Gastrocnemius medialis (tissue), 4 donors: ENCODE measurements at places on chromosomes 1 and 21. TPM values are rescaled to one million over a fixed set of nuclear protein-coding genes. Genes with fewer than 3 reads are reported as not detected.

DNA sequence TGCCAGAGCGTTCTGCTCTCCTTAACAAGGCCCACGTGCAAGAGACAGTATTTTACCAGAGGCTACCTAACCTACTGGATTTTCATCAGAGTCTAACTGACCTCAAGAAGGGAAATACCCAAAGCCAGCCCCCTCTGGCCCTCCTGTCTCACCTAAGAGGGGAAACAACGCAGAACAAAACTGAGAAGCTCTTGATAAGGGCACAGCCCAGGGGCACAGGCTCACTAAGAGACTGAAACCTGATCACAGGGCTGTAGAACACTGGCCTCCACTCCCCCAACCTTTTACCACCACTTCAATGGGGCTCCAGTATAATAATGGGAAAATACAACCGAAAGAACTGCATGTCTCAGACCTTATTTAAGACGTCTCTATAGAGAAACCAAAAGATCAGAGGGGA is 449.5 kb upstream of the CAMK1G start:
- H3K27me3 ChIP-seq, result no peaks in the 10 kb centered on the region
- no peak for DNase-seq
- H3K4me3 ChIP-seq, result no peak overlapping the region
- H3K27ac ChIP-seq, result no peak overlapping the region

DNA sequence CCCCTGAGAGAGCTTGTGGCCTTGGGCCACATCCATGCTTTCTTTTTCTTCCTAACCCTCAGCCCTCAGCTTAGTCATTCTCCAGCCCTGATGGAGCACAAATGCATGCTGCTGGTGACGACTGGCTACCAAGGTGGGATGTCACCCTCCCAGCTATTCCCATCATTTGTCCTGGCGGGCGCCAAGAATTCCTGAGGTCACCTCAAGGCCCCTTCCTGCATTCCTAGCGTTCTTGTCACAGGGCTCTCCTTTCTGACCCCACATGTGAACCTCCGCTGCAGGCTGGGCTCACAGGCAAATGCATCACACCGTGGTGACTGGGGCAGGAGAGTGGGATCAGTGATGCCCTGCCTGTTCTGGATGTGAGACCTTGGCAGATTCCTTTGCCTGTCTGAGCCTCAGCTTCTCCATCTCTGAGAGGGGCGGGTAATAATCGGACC is 53.4 kb upstream of the IFFO2 start:
- H3K27ac ChIP-seq, result no peak overlapping the region
- H3K36me3 ChIP-seq, result no peaks in the 10 kb centered on the region
- no peaks in the 10 kb centered on the region for H3K4me1 ChIP-seq
- DNase-seq, result no peak
- no peak overlapping the region for H3K4me3 ChIP-seq

GRCh38 chr1:118970451-118970850 is 17.7 kb downstream of the TBX15 start:
- no peaks in the 10 kb centered on the region for H3K27me3 ChIP-seq
- DNase-seq, result no peak
- no peaks in the 10 kb centered on the region for H3K36me3 ChIP-seq
- peaks cover 99% of the 10 kb centered on the region for H3K4me1 ChIP-seq

DNA sequence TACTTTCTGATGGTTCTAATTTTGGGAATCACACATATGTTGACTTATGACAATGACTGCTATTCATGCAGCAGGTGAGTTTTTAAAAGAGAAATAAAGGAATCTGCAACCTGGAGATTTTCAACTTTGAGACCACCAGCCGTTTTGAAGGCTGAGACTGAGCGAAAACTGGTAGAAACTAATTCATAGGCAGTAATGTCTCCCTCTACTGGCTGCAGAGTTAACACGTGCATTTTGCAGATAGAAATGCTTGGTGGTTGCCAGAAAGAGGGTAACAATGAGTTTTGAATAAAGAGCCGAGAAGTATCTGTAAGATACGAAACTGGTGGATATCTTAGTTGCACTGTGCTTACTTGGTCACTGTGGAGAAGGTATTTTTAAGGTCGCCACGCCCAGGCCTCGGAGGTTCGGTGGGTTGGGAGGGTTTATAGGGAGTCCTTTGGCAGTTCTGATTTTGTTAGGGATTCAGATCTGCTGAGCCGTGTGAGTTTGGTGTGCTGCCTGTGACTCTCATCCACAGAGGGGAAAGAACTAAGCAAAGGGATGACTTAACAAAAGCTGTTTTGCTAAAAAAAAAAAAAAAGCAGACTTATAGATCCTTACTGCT is 83.0 kb downstream of the RYR2 start:
- no peaks in the 10 kb centered on the region for H3K36me3 ChIP-seq
- no peak for DNase-seq
- H3K4me3 ChIP-seq, result no peak overlapping the region

Gene LCE1B
- total RNA-seq, result not detected

Gene RNF186
- not detected for total RNA-seq

Gene OR2T33
- not detected for total RNA-seq
